AG09309 (cell line): ENCODE measurements at places on chromosomes 12 and 14.

- DNase-seq, result no peak
Observed at GRCh38 chr14:101603096-101603495, 41.8 kb downstream of the DIO3 start.

GRCh38 chr12:116614194-116614915, 55.2 kb downstream of the MAP1LC3B2 start:
- DNase-seq, result no peak

GRCh38 chr12:95837240-95838038, 21.3 kb upstream of the SNRPF start:
- no peak for DNase-seq

DNA sequence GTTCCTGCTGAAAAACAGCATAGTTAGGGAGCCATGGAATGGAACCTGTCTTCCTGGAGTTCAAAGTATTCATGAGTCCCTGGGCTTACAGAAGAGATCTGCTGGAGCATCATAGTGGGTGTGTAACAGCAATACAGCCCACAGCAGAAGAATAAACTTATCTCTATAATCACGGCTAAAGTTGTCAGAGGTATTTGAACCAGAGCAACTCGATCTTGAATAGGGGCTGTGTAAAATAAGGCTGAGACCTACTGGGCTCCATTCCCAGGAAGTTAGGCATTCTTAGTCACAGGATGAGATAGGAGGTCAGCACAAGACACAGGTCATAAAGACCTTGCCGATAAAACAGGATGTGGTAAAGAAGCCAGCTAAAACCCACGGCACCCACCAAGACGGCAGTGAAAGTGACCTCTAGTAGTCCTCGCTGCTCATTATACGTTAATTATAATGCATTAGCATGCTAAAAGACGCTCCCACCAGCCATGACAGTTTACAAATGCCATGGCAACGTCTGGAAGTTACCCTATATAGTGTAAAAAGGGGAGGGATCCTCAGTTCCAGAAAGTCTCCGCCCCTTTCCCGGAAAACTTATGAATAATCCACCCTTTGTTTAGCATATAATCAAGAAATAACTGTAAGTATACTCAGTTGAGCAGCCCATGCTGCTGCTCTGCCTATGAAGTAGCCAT, 223.4 kb downstream of the PCNX1 start:
- no peak for DNase-seq

- DNase-seq, result no peak
Observed at GRCh38 chr12:116142936-116143898, 134.3 kb downstream of the MED13L start.
